ENCODE measurements at places on chromosomes 12 and 14.

DNA sequence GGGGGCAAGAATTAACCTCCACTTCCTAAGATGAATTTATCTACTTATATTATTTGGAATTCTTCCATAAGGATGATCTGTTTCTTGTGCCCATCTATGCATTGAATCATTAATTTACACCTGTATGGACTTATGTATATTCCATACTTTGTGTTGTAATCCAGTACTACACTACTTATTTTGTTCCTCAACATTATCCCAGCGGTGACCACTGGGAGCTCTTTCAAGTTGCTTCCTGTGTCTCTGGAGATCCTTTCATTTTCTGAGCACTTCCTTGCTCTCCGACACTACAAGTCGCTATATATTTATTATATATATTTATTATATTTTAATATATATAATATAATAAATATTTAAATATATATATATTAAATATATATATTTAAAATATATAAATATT, 54.9 kb upstream of the SCN8A start:
- DNase-seq, result no peak

DNA sequence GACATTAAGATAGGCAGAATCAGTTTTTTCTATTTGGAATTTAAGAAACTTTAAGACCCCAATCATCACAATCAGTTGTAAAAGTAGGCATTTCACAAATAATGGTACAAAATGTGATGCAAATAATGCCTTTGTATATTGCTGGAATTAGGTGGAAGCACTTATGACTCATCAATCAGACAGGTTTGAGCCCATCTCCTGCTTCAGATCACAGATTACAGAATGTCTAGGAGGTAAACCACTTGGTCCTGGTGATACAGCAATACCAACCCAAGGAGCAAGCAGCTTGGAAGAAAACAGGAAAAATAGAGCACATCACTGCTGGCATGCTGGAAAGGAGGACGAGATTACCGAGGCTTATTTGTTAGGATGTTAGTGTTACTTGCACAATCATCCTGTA, 57.6 kb downstream of the C12orf56 start:
- DNase-seq, result no peak

- DNase-seq, result no peak
Observed at GRCh38 chr14:29054119-29054518, 287.5 kb downstream of the FOXG1 start.

GRCh38 chr12:43029971-43030370, 440.4 kb upstream of the PRICKLE1 start:
- DNase-seq, result no peak

Measured in renal cortical epithelial cell (primary cell).